ENCODE measurements at places on chromosomes 12 and 14.

- no peak for DNase-seq
Measured at GRCh38 chr14:70666361-70666686, 24.6 kb downstream of the TTC9 start.

DNA sequence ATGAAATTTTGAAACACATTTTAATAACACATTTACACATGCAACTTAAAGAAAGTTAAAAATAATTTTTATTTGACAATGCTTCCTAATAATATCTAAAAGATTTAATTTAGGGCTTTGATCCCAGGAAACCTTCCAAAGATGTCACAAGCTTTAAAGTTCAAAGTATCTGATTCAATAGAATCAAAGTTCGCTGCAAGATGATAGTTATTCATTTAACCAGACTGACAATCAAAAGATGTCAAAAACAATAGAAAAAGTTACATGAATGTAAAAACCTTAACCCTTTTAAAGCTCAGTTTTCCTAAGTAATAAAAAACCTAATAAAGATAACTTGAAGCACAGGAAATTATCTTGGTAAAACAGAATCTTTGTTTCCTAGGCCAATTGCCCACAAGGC, 67.7 kb downstream of the SDR9C7 start:
- no peak for DNase-seq

- DNase-seq: no peak
Measured at GRCh38 chr14:101602466-101602840, 41.2 kb downstream of the DIO3 start.

DNA sequence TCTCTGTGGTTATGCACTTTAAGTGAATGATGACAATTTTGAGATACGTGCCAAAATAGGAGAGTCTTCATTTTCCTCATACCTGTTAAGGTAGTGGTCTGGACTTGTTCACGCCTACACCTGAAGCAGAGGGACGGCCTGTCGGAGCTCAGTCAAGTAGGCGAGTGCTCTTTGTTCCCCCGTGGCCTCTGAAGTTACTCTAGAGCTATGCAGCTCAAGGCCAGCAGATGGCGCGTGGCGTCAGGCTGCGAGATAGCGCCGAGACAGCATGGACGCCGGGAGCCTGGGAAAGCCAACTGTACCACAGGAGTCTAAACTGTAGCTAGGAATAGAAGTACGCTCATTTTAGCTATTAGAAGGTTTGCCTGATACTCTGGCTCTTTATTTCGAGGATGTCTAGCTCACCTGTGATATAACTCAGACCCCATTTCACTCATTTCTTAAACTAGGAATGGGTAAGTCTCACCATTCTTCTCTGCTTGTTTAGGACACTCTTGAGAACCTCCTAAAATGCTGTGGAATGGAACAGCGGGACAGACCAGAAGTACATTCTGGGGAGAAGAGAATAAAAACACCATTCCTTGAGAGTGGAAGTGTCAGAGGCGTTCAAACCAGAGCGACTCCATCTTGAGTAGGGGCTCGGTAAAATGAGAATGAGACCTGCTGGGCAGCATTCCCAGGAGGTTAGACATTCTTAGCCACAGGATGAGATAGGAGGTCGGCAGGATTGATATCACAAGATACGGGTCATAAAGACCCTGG, 267.4 kb upstream of the HMGA2 start:
- DNase-seq: no peak

GRCh38 chr12:16118586-16118985, 158.9 kb downstream of the SLC15A5 start:
- DNase-seq: no peak

GRCh38 chr12:15717940-15718567, 71.1 kb downstream of the EPS8 start:
- no peak for DNase-seq

DNA sequence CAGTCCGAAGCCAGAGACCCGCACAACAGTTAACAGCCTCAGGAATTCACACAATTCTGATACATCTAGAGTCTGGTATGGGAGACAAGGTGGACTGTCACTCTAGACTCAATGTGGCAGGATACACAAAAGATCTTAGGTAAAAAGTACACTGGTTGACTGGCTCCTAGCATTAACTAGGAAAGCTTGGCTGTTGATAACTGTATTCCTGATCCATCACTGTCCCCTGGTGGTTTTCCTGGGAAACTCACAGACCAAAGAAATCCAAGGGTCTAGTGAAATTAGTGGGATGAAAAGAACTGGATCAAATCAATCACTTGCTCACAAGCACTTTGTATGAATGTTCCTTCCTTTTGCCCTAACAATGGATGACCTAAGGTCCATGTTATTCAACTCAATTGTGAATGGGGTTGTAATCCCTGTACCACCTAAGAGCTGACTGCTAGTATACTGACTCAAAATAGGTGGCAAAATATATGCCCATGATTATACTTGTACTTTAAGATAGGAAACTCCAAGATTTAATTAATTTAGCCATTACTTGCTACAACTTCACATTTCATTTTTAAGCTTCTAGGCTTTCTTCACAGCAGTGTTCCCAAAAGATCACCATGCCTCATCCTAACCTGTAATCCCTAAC, 14.0 kb downstream of the NPC2 start:
- DNase-seq: no peak

DNA sequence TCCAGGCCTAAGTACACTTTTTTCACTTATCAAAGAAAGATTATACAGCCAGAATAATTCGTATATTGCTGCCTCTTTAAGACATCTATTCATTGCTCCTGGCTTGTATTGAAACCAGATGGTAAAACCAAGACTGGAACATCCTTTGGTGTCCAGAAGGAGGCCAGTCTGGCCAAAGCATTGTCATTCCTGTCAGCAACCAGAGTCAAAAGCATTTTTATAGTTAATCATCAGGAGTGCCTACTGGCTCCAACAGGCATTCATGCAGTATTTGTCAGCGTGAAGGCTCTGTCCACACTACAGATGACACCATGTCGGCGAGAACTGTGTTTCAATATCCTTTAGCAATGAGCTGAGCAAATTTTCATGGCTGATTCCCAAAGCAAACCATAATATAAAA, 118.0 kb upstream of the G2E3 start:
- no peak for DNase-seq

DNA sequence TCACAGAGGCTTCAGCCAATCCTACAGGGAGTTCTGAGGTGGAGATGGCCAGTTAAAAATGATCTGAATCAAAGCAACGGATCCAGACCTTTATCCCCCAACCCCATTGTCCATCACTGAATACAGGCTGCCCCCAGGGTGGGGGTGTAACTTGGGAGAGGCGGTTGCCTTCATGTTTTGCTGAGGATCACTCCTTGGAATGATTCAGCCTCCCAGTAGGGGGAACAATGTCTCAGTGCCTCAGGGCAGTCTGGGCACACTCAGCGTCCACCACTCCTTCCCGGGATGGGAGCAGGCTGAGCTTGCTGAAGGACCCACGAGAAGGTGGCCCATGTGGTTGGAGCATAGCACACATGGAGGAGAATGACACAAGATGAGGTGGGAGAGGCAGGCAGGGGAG, 60.2 kb downstream of the RFX4 start:
- no peak for DNase-seq

DNA sequence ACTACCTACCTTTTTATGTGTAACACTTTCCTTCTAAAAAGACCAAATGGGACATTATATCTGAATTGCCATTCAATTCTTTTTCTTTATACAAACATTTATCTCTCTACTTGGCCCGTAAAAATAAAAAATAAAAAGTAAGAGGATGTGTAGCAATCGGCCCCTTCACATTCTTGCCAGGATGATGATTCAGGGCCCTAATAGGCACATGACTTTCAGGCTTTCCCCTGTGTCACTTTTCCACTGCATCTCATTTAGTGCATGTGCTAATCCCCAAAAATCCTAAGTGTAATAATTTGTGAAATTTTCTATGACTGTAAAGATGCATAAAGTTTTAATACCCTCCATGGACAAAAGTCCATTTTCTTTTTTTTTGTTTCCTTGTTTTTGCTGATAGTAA, 23.0 kb upstream of the ATP2B1 start:
- no peak for DNase-seq

- DNase-seq: no peak
Measured at GRCh38 chr12:105949391-105949790, 189.4 kb downstream of the NUAK1 start.

DNA sequence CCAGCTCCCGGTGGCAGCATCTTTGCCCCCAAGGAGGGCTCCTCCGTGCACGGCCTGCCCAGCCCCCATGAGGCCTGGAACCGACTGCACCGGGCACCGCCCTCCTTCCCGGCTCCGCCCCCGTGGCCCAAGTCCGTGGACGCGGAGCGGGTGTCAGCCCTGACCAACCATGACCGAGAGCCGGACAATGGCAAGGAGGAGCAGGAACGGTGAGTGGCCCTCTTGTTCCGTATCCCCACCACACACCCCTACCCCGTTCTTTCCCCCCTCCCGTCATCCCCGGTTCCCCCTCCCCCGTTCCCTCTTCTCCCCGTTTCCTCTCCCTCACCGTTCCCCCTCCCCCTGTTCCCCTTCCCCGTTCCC, 28.3 kb downstream of the LRCOL1 start:
- DNase-seq: no peak

GRCh38 chr14:49240383-49240782, 345.8 kb downstream of the RPS29 start:
- no peak for DNase-seq

- DNase-seq: no peak
Measured at GRCh38 chr12:93130366-93131054, 201.4 kb upstream of the EEA1 start.

GRCh38 chr14:99945732-99946651, 119.2 kb upstream of the EVL start:
- no peak for DNase-seq

- DNase-seq: no peak
Measured at GRCh38 chr14:65302571-65303189, 109.8 kb upstream of the FUT8 start.

- no peak for DNase-seq
Measured at GRCh38 chr14:32166029-32166428, 35.8 kb upstream of the RNU6-7 start.

GRCh38 chr14:81805785-81806184, 272.1 kb upstream of the SEL1L start:
- no peak for DNase-seq

DNA sequence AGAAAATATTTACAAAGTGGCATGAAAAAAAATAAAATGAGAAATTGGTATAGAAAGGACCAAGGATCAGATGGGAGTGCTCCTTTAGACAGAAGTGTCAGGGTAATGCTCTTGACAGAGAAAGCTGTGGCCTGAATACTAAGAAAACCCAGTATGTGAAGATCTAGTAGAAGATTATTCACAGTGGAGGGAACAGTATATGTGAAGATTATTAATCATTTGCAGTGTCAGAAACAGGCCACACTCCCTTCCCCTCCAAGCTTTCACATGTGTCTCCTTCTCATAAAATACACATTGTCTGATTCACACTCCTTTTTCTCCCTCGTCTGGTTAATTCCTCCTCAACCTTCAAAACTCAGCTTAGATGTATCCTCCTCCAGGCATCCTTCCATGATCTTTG, 41.3 kb downstream of the CAPS2 start:
- no peak for DNase-seq

- DNase-seq: no peak
Measured at GRCh38 chr12:20646239-20646827, 48.8 kb upstream of the SLCO1C1 start.

GRCh38 chr12:46131732-46132469, 136.9 kb downstream of the SLC38A1 start:
- no peak for DNase-seq

DNA sequence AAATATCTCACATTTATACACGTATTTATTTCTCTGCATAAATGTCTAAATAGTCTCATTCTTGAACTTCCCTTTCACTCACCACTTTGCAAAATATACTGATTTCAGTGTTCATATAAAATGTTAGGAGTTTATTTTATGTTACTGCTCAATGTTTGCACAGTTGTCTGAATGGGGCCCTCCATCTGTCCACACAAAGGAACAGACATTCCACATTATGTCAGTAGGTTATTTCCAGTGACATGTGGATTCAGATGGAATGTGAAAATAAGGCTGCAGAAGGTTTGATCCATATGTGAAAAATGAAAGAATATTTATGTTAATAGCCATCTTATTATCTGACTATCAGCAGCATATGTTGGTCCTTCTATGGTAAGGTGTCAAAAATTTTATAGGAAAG, 994.4 kb upstream of the SEL1L start:
- DNase-seq: no peak

DNA sequence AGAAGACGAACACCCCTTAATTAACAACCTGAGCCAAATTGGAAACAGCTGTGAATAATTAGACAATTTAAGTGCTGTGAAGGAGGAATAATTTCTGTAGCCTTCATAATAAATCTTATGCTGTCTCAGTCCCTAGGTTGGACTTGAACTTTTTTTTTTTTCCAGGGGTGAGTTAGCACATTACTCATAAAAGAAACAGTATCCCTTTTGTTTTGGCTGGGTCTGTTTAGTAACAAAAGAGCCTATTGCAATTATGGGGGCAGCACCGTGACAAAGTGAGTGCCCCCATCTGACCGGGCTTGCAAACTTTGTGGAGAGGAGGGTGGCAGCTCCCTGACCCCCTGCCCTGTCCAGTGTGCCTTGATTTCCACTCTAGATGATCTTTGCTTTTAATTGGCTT, 167.4 kb downstream of the DICER1 start:
- DNase-seq: no peak

DNA sequence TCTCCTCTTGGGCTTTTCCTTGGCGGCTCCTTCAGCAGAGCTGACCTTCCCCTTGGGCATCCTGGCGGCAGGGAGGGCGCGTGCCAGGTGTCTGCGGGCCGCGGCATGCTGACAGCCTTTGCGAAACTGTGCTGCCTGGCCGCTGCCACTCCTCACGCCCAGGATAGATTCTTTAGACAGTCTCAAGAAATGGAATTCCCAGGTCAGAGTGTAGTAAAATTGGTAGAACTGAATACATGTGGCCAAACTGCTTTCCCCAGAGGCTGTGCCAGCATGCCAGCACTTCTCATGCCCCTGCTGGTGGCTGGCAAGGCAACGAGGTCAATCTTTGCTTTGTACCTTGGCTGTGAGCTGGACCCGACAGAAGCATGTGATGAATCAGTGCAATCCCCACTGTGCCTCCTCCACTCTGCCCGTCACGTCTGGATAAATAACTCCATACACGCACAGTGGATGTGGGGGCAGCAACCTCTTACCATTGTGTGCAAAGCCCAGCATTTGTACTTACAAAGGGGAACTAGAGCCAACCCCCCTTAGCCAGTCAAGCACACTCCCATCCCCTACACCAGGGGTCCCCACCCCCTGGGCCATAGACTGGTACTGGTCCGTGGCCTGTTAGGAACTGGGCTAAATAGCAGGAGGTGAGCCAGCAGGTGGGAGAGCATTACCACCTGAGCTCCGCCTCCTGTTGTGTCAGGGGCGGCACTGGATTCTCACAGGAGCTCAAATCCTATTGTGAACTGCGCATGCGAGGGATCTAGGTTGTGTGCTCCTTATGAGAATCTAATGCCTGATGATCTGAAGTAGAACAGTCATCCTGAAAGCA, 90.9 kb downstream of the ACTN1 start:
- no peak for DNase-seq

Measured in Panc1 (cell line).